ENCODE measurements at places on chromosomes 6 and 20. TPM values are rescaled to one million over a fixed set of nuclear protein-coding genes. Genes with fewer than 3 reads are reported as not detected.

HUS1B gene
- total RNA-seq, result 1.3 TPM

HSPA12B gene
- not detected for total RNA-seq

TUBB2B gene
- total RNA-seq, result 3.9 TPM

ATG5 gene
- 32.3 TPM for total RNA-seq

LAMA5 gene
- total RNA-seq, result 243 TPM

ABHD16B gene
- not detected for total RNA-seq

BTN1A1 gene
- total RNA-seq, result not detected

CRIP3 gene
- total RNA-seq, result 0.39 TPM

MUC21 gene
- not detected for total RNA-seq

EPB41L1 gene
- total RNA-seq, result 42.2 TPM

LIME1 gene
- total RNA-seq, result 5.2 TPM

PTCRA gene
- total RNA-seq, result not detected

HRH3 gene
- total RNA-seq, result not detected

OR2H1 gene
- total RNA-seq, result not detected

FKBP1C gene
- 2.9 TPM for total RNA-seq

NFKBIE gene
- 2.7 TPM for total RNA-seq

PRICKLE4 gene
- 0.36 TPM for total RNA-seq

RNF182 gene
- total RNA-seq, result 9.7 TPM

JARID2 gene
- total RNA-seq, result 8.2 TPM

TREML4 gene
- total RNA-seq, result not detected

GSTA3 gene
- not detected for total RNA-seq
